Pancreas (tissue), 10 donors: ENCODE measurements at places on chromosomes 11 and 22. TPM values are rescaled to one million over a fixed set of nuclear protein-coding genes. Genes with fewer than 3 reads are reported as not detected.

- no peak for DNase-seq
These were observed 8.0 kb downstream of the DENND6B start for GRCh38 chr22:50318698-50319411.

Gene BDNF
- total RNA-seq = 0.09 TPM

Gene SYT12
- total RNA-seq = 1.4 TPM

DNA sequence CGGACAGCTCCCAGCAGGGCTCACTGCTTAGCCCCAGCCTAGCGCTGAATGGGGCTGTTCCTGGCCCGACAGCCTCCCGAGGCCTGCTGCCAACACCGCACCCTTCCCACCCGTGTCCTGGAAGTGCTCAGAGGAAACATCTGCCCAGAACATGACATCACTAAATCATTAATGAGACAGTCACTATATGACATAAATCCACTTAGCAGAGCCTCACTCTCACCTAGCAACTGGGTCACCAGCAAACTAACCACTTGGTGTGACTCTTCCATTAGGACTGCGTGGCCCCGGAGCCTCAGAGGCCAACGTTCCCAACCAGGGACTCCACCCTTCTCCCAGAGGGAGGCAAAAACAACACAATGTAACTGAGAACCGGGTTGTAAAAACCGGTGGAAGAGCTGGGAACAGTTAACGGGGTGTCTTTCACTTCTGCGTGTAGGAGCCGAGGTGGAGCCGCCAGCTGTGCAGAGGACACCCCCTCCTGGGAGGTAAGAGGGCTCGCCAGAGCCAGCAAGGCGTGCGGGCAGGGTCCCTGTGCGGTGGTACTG is 21.4 kb upstream of the PACSIN2 start:
- no peak for DNase-seq

Gene IFITM10
- total RNA-seq = 0.28 TPM

DNA sequence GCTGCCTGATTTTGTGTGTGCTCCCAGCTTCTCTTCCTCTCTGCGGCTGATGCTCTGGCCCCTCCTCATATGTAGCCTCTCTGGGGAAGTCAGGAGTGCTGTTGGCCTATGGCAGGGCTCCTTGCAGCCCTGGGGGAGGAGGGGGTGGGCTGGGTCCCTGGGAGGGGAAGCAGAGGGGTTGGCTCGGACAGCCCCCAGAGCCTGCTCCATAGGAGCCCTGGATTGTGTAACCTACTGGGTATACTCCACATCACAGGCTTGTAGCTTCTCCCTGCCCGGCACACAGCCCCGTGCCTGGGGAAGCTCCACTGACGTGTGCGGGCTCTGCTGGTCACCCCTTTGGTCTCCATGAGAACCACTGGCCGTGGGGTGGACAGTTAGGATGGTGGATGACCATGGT is 113.8 kb downstream of the ST3GAL4 start:
- no peak for DNase-seq

- DNase-seq = no peak
These were observed 8.3 kb upstream of the SSTR3 start for GRCh38 chr22:37220543-37220981.

GRCh38 chr22:26845021-26845743 is 187.8 kb downstream of the MIAT start:
- DNase-seq = no peak

- DNase-seq = peak; percentile 77
These were observed 42.1 kb upstream of the ISX start for GRCh38 chr22:35023692-35024363.

DNA sequence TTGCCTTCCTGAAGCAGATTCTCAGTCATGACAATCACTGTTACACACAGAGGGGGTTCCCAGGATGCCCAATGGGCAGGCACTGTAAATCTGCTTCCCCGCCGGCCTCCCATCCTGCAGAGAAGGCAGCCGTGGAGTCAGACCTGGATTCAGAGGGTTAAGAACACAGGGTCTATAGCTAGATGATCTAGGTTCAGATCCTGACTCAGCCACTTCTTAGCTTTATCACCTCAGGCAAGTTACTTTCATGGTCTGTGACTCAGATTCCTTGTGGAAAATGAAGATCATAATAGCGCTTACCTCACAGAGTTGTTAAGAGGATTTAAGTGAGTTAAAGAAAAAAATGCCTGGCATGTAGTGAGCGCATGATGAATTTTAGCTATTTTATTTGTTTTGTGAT is 95.9 kb downstream of the TIMP3 start:
- no peak for DNase-seq

DNA sequence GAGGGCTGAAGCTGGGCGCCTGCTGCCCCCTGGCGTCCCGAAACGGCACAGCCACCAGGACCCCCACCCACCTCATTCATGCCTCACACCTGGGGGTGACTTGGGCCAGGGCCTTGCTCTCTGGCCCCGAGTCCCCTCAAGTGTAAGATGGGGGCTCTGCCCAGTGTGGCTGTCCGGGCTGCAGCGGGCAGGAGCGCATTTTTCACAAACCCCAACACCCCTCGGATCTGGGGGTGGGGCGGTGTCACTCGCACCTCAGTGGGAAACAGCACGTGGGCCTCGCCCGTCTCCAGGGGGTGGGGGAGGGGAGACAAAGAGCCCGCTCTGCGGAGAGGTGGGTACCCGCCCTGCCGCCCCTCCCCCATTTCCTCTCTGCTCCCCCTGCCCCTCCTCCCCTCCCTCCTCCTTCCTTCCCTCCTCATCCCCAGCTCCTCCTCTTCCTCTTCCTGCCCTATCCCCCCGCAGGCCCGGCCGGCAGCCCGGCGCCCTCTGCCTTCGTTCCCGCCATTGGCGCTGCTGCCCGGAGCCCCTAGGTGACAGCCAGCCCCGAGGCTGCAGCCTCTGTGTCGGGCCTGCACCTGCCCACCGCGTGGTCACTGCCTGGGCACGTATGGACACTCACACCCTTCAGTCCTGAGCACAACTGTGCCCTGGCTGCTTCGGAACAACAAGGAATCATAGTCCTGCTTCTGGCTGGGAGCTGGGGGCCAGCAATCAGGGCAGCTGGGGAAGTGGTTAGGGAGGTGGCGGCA is 6.8 kb upstream of the CDKN1C start:
- peak; percentile 64 for DNase-seq

Gene APOA4
- total RNA-seq = not detected

Gene OR8G5
- total RNA-seq = not detected

DNA sequence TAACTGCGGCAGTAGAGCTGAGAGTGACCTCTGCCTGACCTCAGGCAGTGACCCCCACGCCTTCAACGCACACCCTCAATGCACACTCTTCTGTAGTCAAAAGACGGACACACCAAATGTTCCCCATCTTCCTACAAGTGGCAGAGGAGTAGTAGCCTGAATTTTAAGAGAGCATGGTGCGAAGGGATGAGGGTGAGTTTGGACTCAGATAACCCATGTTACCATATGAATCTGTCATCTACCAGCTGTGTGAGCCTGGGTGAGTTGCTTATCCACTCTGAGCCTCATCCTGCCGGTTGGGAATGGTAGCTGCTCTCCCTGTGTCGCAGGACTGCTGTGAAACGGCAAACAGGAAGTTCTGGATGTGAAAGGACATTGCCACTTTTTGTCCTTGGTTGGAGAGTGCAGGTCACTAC is 20.6 kb upstream of the ROBO3 start:
- DNase-seq = no peak

GRCh38 chr11:122789907-122790306 is 48.4 kb upstream of the CRTAM start:
- DNase-seq = no peak

DNA sequence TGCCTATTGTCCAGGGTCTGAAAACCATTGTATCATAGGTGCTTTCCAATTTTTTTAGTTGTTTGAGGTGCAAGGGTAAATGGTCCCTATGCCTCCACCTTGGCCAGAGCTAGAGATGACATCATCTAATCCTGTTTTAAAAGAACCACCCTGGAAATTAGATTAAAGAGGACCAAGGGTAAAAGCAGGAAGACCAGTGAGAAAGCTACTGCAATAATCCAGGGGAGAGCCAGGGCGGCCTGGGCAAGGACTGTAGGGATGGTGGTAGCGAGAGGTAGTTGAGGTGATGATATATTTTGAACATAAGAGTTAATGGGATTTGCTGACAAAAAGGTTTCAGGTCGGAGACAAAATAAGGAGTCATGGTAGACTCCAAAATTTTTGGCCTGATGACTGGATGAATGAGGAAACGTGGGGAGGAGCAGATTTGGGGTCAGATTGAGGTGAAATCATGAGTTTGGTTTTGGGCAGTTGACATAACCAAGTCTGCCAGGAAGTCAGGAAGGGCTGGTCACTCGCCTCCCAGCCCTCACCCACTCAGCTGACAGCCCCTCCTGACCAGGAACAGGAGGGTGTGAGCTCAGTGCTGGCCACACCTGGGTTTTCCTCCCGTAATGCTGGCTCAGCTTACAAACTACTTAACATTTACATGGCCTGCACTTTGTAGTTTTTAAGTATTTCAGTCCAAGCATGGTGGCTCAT is 23.0 kb downstream of the SCN4B start:
- no peak for DNase-seq

Gene SPA17
- total RNA-seq = 2.5 TPM

Gene CBY1
- 17.0 TPM for total RNA-seq

Gene CALCA
- total RNA-seq = not detected

DNA sequence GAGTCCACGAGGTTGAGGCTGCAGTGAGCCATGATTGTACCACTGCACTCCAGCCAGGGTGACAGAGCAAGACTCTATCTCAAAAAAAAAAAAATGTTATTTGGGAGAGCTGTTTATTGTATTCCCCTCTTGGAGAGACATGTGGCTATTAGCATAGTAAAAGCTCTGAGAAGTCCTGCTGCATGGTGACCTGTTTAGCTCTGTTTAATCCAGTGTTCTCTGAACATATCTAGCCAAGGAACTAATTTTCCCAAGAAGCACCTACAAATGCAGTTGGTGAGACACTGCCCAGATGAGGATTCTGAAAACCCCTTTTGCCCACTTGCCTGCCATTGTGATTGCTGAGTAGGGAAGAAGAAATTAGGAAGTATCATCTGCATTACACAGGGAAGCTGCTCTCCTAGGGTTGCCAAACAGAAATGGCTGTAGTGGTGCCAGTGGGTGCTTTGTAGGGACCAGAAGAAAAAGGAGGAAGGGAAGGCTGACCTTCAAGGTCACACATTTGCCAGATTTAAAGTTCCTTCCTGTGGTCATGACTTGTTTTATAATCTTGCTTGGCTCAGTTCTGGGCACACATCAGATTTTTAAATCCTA is 15.7 kb downstream of the TIMP3 start:
- no peak for DNase-seq

Gene APOBEC3C
- 8.4 TPM for total RNA-seq

DNA sequence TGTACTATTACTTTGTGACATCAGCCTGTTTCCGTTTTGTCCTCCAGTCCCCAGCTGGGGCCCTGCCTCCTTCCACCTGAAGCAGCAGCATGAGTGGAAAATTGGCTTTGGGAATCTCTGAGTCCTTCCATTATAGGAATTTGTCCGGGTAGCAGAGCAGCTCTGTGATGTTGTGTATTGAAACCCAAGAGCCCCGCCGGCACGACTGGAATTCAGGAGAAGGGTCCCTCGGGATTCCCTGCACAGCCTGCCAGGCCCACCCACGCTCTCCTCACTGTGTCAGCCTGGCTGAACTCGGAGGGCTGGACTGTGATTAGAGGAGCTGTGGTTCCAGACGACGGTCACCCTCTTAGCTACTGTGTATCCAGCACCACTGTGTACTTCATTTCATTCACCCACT is 18.8 kb upstream of the TSPAN18 start:
- DNase-seq = no peak

GRCh38 chr11:78072455-78072854 is 7.2 kb downstream of the NDUFC2 start:
- no peak for DNase-seq

Gene OR10G7
- total RNA-seq = not detected

- no peak for DNase-seq
These were observed 169.3 kb downstream of the SHANK2 start for GRCh38 chr11:71083105-71083504.

DNA sequence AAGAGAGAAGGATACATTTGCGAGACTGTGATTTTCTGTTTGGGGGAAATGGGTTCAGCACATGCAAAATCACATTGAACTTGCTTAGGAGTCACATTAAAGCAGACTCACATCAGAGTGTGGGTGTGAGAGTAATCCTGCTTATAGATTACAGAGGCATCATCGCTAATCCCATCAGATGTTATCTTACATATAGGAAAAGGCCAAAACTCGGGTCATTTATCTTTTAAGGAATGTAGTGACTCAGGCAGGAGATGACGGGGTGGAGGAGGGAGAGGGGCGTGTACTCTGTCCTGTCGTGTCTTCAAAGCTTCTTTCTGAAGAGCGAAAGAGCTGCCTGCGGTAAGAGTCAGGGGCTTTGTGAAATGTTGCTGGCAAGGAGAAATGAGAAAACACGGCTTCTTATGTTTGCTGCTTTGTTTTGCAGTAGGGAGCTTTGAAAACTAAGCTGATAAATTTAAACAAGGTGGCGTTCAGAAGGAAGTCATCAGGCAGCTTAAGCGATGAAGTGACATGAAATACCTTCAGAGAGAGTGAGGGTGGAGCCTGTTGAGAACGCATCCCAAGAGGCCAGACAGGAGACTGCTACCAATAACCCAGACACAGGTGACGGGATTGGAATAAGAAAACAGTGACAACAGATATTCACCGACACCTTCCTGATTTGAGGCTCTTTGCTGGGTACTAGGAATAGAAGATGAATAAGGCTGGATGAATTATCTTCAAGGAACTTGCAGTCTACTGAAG is 2.2 kb upstream of the C11orf16 start:
- no peak for DNase-seq

Gene CALCB
- total RNA-seq = 2.6 TPM
